CD8-positive, alpha-beta memory T cell (primary cell): ENCODE measurements at places on chromosomes 1 and 21. TPM values are rescaled to one million over a fixed set of nuclear protein-coding genes. Genes with fewer than 3 reads are reported as not detected.

The GJB5 gene
- total RNA-seq: not detected

The CCDC27 gene
- not detected for total RNA-seq

DNA sequence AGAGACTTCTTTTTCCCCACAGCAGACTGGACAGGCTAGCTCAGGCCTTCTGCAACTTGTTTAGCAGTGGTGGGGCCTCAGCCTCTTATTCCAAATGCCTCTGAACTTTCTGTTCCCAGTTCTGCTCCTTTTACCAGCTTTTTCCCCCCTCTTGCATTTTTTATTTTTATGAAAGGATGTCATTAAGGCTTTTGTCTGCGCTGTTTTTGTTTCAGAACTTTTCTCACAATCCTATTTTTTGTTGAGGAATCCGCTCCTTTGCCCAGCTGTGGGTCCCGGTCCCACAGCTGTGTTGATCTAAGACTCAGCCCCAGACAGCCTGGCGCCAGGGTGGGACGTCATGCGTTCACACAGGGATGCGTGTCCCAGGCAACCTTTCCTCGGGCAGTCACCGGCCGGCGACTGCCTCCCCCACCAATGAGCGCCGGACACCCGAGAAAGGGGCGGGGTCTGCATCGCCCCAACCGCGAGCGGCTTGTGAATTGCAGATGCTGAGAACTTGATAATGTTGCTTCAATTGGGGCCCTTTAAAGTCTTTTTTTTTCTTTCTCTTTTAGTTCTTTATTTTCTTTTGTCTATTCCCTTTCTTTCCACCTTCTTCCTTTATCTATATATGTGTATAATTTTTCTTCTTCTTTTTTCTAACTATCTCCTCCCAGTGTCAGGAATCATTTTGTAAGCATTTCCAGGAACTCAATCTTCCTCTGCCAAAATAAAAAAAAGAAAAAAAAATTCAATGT lies 3.0 kb upstream of the ID3 start:
- peak overlapping the region; percentile 52 for H3K27ac ChIP-seq
- H3K4me1 ChIP-seq: peaks cover 27% of the 10 kb centered on the region
- H3K4me3 ChIP-seq: no peak overlapping the region
- H3K27me3 ChIP-seq: no peaks in the 10 kb centered on the region
- no peaks in the 10 kb centered on the region for H3K36me3 ChIP-seq

The TMEM81 gene
- 2.9 TPM for total RNA-seq

DNA sequence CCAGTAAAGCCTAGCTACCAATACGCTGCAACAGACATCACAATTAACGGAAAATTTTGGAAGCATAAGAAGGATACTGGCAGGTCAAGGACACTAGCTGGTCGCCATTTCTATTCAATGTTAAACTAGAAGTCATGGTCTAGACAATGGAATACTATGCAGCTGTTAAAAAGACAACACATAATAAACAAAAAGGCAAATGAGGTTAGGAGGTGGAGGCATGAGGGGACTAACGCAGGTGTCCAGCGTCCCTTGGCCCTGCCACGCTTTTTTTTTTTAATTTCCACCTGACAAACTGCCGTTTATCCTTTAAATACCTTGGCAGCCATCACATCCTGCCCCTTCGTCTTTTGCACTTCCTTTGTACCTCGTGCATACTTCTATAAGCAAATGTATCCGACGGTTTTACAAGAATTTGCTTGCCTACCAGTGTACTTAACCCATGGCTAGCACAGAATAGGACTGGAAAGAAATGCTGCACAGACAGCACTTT lies 698 bp upstream of the SLC22A15 start:
- no peaks in the 10 kb centered on the region for H3K27me3 ChIP-seq
- DNase-seq: no peak
- H3K27ac ChIP-seq: no peak overlapping the region
- peak overlapping the region; percentile 43 for H3K4me3 ChIP-seq
- H3K4me1 ChIP-seq: peaks cover 4% of the 10 kb centered on the region
- H3K36me3 ChIP-seq: no peaks in the 10 kb centered on the region

DNA sequence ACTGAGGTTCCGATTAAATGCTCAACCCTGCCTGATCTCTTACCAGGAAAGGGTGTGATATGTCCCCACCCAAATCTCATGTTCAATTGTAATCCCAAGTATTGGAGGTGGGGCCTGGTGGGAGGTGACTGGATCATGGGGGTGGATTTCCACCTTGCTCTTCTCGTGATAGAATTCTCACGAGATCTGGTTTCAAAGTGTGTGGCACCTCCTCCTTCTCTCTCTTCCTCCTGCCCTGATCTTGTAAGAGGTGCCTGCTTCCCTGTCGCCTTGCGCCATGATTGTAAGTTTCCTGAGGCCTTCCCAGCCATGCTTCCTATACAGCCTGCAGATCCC lies 34.9 kb downstream of the RSPH1 start:
- peaks cover 68% of the 10 kb centered on the region for H3K4me1 ChIP-seq
- DNase-seq: no peak
- H3K27ac ChIP-seq: no peak overlapping the region
- no peak overlapping the region for H3K4me3 ChIP-seq
- no peaks in the 10 kb centered on the region for H3K36me3 ChIP-seq
- no peaks in the 10 kb centered on the region for H3K27me3 ChIP-seq

- no peaks in the 10 kb centered on the region for H3K36me3 ChIP-seq
- H3K4me1 ChIP-seq: no peaks in the 10 kb centered on the region
- H3K27me3 ChIP-seq: no peaks in the 10 kb centered on the region
- H3K27ac ChIP-seq: no peak overlapping the region
- no peak overlapping the region for H3K4me3 ChIP-seq
Observed at GRCh38 chr1:232697187-232697822, 67.4 kb upstream of the SIPA1L2 start.

DNA sequence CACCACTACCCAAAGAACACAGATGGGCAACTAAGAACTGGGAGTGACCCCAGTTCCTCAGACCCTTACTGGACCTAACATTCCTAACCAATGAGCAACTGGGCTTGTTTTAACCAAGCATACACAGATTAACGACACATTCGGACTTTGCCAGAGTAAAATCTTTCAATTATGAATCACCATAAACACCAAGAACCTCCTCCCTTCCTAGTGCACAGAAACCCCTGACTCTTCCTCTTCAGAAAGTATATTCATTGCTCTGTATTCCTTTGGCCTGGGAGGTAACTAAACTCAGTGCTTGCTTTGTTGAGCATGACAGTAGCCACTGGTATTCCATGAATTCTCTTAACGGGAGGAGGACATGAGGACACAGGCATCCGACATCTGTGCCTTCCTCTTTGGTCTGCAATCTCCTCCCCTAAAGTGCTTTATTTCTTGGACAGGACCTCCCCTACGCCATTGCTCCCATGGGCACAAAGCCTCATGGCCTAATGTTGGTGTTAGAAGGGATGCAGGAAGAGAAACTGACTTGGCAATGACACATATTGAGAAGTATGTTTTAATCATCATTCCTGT lies 42.7 kb downstream of the SEC16B start:
- DNase-seq: no peak
- H3K4me3 ChIP-seq: no peak overlapping the region

The FAM151A gene
- total RNA-seq: not detected

- no peaks in the 10 kb centered on the region for H3K36me3 ChIP-seq
- H3K4me1 ChIP-seq: peaks cover 17% of the 10 kb centered on the region
- no peak overlapping the region for H3K4me3 ChIP-seq
- no peak for DNase-seq
- H3K27me3 ChIP-seq: no peaks in the 10 kb centered on the region
Observed at GRCh38 chr1:229283183-229283611, 12.3 kb downstream of the RAB4A start.

DNA sequence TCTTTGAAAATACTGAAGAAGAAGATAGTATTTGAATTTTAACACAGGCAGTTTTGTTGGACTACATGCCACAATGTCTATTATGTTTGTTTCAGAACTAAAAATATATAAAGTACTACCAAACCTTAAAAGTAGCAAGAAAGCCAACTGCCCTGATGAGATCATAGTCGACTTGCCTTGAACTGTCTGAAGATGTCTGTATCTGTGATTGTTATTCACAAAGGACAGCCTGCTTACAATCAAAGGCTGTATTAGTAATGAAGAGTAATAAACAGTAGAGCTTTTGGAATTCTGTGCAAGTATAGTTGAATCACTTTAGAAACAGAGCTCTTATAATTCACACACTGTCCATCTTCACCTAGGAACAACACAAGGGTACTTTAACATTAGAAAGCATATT lies 228.3 kb downstream of the NCAM2 start:
- H3K27ac ChIP-seq: no peak overlapping the region
- no peaks in the 10 kb centered on the region for H3K4me1 ChIP-seq
- H3K27me3 ChIP-seq: no peaks in the 10 kb centered on the region
- H3K36me3 ChIP-seq: no peaks in the 10 kb centered on the region

The PDPN gene
- 0.20 TPM for total RNA-seq

- no peak for DNase-seq
- H3K27ac ChIP-seq: no peak overlapping the region
- no peak overlapping the region for H3K4me3 ChIP-seq
- H3K27me3 ChIP-seq: no peaks in the 10 kb centered on the region
Observed at GRCh38 chr1:222043444-222044292, 301.8 kb upstream of the DUSP10 start.
